ENCODE measurements at places on chromosomes 6 and 20.

GRCh38 chr6:19991176-19991575 is 154.0 kb downstream of the ID4 start:
- no peak for DNase-seq

- DNase-seq: peak; percentile 46
Observed at GRCh38 chr6:166707045-166707444, 80.0 kb upstream of the RPS6KA2 start.

GRCh38 chr6:170480050-170480692 is 72.9 kb downstream of the PSMB1 start:
- no peak for DNase-seq

- no peak for DNase-seq
Observed at GRCh38 chr6:56915832-56916231, 39.1 kb upstream of the BEND6 start.

DNA sequence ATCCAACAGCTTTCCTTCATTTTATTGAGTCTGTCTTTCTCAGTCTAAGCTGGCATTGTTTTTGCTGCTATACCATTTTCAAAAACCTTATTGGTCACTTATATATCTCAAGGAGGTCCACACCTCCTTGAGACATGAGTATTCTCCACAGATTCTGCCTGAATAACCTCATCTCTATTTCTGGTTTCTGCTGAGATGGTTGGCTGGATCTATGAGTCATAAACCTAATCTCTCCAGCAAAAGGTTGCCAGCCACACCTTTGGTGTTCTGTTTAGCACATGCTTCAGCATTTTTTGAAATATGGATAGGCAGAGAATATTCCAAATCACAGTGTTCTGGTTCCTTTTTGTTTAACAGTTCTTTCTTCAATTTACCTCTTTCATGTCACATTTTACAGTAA is 40.8 kb upstream of the TMEM244 start:
- DNase-seq: no peak

DNA sequence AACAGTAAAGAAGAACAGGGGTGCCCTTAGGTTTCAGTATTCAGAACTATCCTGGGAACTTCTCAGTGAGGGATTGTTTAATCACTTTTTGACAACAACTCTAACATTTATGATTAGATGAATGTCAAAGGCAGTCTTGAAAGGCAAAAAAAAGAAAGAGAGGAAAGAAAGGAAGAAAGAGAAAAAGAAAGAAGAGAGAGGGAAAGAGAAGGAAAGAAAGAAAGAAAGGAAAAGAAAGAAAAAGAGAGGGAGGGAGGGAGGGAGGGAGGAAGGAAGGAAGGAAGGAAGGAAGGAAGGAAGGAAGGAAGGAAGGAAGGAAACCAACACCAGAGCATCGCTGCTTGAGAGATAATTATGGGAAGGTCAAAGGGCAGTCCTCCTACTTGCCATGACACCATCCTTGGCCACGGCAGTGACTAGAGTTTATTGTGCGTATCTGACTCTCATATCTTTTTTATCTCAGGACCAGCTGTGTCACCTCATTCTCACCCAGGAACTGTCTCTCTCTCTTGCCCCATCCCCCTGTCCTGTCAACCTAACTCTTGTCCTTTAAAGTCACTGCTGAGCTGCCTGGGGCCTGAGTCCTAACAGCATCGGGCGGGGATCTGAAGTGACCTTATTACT is 96.8 kb upstream of the ATXN1 start:
- DNase-seq: no peak

- no peak for DNase-seq
Observed at GRCh38 chr6:105844275-105844883, 241.8 kb upstream of the PRDM1 start.

DNA sequence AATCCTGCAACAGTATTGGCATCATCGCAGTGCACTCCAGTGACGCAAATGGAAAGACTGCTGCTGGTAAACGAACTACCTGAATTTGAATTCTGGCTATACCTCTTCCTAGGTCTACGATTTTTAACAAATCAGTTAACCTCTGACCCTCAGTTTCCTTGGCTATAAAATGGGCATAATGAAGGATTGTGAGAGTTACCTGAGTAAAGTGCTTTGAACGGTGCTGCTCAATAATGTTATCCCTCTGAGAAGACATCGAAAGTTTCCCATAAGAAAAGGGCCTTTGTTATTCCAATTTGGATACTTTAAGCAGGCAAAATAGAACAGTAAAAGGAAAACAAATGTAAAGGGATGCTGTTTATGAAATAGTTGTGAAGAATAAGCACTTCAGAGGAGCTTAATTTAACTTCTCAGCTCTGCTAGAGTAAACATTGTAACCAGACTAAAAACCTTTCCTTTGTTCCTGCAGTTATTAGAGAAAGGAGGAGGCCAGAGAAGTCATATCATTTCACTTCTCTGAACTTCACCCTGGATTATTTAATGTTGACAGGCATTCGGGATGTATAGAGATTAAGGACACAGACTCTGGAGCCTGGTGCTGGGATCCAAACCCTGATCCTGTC is 5.8 kb downstream of the SGK1 start:
- no peak for DNase-seq

- no peak for DNase-seq
Observed at GRCh38 chr6:167238694-167239467, 52.2 kb upstream of the UNC93A start.

GRCh38 chr6:90428514-90428913 is 131.9 kb upstream of the BACH2 start:
- DNase-seq: no peak

GRCh38 chr6:93790981-93791380 is 371.6 kb upstream of the EPHA7 start:
- no peak for DNase-seq

DNA sequence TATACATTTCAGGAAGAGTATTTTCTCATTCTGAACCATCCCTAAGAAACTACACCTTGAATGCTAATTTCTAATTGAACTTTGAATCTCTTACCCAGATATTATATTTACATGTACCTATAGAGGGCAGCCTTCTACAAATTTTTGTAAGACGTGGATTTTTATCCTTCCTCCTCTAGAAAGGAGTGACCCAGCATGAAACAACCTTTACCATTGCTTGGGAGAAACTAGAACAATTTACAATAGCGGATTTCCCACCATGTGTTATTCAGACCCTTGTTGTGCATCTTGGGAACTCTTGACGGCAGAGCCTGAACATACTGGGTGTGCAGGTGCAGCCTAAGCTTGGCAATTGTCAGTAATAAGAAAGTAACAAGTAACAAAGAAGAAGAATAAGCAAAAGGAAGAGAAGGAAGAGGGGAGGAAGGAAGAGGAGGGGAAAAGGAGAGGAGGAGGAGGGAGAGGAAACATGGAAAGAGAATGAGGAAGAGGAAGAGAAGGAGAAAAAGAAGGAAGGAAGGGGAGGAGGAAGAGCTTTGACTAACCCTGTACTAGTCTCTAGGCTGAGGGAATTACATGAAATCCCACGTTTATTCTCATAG is 10.8 kb upstream of the TAAR1 start:
- DNase-seq: no peak

GRCh38 chr6:150267686-150268561 is 100.9 kb upstream of the IYD start:
- DNase-seq: no peak

DNA sequence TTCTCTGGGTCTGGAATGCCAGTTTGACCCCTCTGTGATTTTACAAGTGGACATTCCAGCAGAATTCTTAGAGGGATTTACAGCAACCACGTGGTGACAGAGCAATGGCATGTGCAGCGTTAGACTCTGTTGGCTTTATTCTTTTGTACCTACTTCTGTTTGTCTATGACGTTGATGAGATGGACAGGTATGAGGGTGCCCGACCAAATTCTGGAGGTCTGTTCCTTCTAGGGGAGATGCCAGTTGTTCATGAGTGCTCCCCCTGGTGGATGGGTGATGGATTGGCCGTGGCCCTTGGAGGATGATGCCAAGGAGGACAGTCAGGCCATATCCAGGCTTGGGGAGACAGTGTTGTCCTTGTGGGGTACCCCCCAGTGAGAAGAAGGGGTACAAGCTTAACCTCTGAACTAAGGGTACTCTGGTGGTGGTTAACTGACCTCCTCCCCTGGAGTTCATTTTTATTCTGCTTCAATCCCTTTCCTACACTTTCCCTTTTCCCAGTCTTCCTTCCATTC is 198.6 kb downstream of the DTNBP1 start:
- DNase-seq: peak; percentile 73

DNA sequence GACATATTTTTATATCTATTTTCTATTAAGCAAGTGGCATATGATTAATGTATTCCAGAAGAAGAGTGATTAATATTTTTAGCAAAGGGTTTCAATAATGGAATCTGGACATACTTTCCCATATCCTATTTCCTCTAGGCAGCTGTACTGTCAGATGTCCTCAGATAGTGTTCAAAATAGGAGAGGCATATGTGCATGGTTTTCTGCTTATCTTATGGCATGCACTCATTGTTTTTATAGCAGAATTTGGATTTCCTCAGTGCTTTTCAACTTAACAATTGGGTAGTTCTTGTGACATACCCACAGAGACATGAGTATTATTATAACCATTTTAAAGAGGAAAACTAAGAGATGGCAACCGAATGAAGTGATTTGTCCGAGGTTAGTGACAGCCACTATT is 12.6 kb upstream of the SLC17A5 start:
- no peak for DNase-seq
